ENCODE measurements at places on chromosomes 5 and 9.

GRCh38 chr9:134192951-134193731, 28.8 kb upstream of the RNU6ATAC start:
- no peak for DNase-seq

DNA sequence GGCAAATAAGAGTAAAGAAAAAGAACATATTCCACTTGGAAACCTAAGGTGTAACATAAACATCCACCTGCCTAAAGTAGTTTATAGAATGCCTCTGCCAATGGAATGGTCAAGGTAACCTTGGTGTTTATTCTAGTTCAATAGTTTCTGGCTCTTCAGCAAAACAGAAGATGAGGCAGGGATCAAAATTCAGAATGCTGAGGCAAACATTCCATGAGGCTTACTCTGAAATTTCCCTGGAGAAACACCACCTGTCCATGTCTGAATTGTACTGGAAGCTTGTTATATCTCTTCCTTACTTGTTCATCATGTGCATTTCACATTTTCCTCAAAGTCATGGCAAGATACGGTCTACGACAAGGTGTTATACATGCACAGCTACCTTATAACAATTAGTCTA, 1862.4 kb upstream of the ACO1 start:
- DNase-seq = no peak

- DNase-seq = no peak
Observed at GRCh38 chr9:20409321-20410092, 212.8 kb downstream of the MLLT3 start.

DNA sequence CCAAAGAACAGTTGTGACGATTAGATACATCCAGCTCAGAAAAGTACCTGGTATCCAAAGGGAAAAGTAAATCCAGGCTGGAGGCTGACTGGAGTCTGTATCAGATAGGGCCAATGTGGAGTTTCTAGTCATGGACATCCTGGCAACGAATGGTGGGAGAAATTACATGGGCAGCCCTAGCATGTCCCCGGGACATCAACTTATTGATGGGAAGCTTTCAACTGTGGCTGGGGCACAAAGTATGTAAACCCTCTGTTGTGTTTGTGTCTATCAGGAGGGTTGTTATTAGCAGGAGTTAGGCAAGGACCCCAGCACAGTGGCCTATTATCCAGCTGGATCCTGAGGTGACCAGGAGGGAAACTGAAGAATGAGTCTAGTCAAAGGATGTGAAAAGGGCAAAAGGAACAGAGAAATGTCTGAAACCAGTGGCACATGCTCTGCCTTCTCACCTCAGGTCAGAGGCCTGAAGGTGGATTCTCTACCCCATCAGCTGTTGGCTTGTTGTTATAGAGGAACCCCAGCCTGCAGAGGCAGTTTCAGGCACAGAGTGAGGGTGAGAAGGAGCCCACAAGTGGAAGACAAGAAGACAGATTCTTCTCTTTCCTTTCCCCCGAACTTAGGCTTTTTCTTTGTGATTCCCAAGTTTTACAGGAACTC, 19.9 kb downstream of the IFNW1 start:
- DNase-seq = no peak

DNA sequence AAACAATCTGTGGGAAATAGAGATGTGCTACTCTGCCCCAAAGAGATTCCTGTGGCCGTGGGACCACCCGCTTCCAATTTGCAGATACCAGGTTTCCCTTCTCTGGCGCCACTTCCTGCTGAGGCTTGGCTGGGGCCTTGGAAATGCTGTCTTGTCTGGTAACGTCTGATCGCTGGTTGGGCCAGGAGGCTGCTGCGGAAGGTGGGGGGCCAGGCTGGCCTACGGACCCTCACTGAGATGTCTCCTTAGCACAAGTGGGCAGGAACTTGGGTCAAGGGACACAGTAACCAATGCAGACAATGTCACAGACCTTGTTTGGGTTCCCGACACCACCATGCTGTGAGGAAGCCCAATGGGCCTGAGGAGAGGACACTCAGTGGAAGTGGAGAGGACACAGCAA, 31.7 kb upstream of the IRX4 start:
- DNase-seq = no peak

- DNase-seq = no peak
Observed at GRCh38 chr5:142753116-142753631, 17.0 kb upstream of the ARHGAP26 start.

DNA sequence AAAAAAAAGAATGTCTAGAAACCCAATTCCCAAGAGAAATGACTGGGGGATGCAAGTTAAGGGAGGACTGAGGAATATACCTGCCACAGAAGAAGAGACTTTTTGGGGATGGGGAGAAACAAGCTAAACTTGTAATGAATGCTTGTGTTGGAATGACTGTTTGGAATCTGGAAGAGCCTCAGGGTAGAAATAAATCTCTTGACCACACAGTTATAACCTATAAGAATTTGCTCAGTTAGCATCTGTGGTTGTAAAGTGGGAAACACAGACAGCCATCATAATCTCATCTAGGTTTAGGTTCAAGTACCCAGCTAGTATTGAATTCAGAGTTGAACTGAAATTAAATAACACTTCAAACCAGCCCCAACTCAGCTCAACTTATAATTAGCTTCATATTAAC, 678.3 kb upstream of the CHD1 start:
- DNase-seq = no peak

DNA sequence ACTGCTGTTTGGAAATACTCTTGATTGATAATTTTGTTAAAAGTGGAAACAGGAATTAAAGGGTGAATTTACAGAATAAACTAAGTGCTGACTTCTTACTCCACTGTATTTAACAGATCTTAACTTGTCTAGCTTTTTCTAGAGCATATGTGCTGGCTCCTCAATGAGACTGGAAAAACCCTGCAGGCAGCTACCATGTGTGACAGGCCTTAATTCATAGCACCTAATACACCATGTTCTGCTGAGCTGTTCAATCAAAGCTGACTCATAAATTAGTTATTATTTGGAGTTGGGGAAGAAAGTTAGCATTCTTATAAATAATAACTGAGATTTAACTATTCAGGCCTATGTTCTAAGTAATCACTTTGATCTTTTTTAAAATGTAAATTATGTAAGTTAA, 29.4 kb downstream of the CTNNAL1 start:
- no peak for DNase-seq

GRCh38 chr5:179699616-179700237, 960 bp downstream of the CANX start:
- DNase-seq = peak; percentile 28

GRCh38 chr5:129099184-129099569, 4.6 kb downstream of the ISOC1 start:
- no peak for DNase-seq

- no peak for DNase-seq
Observed at GRCh38 chr5:99076723-99077640, 148.2 kb upstream of the CHD1 start.

All from CD4-positive, alpha-beta T cell treated with Interleukin-10 for 1 hour (primary cell).